ENCODE measurements at places on chromosomes 1 and 21.
A peak's percentile ranks its signal among the peaks of the same experiment; 100 is the strongest.

DNA sequence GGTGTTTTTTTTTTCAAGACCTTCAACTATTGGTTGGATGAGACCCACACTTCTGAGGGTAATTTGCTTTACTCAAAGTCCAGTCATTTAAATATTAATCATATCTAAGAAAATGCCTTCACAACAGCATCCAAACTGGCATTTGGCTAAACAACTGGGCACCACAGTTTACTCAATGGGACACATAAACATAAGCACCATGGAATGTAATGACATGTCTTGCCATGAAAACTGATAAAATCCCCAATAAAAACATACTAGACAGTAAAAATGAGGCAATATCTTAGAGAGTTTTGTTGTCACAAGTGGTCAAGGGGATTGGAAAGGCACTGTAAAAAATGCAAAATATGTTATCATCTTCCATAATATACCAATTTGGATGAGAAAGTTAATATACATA lies 838.8 kb upstream of the ADAMTS5 start:
- H3K36me3 ChIP-seq: no peaks in the 10 kb centered on the region
- no peak overlapping the region for H3K27ac ChIP-seq

DNA sequence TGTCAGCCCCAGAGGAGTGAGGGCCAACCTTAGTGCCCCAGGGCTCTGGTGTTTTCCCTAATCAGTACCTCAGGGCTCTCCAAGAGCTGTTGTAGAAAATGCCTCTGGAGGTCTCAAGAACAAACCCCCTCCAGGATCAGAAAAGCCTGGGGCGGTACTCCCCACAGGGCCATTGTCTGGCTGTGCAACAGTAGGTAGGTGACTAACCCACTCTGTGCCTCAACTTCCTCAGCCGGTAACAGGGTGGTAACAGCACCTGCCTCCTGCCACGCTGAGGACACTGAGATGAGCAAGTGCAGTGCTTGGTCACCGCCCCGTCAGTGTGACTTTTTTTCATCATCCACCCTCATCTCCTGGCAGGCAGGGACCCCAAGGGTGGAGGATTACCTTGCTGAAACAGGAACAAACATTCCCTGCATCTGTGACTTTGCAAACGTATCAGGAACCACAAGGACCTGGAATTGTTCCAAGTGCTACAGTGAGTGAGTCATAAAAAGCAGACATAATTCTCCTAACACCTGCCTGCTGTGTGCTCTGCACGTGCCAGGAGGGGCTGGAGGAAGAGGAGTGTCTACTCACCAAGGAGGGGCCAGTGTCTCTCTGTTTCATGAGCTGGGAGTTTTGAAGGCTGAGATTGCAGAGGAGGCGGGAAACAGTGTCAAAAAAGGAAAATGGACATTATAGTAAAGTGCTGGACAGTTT lies 440.8 kb downstream of the NPHP4 start:
- no peak overlapping the region for H3K4me3 ChIP-seq
- H3K36me3 ChIP-seq: no peaks in the 10 kb centered on the region
- no peaks in the 10 kb centered on the region for H3K4me1 ChIP-seq
- no peak for DNase-seq

- H3K27me3 ChIP-seq: peaks cover 11% of the 10 kb centered on the region
- peak within 1 kb of the TSS; percentile 92 for H3K27ac ChIP-seq
- H3K36me3 ChIP-seq: peaks cover 8% of the 10 kb centered on the region
- peak within 1 kb of the TSS; percentile 71 for H3K4me3 ChIP-seq
- DNase-seq: peak; percentile 92
These were observed at the start of gene SSU72 for GRCh38 chr1:1574721-1575537. TSS of gene SSU72 (minus strand) at chr1:1574863. CDS start at chr1:1574557, 306 bp downstream.

DNA sequence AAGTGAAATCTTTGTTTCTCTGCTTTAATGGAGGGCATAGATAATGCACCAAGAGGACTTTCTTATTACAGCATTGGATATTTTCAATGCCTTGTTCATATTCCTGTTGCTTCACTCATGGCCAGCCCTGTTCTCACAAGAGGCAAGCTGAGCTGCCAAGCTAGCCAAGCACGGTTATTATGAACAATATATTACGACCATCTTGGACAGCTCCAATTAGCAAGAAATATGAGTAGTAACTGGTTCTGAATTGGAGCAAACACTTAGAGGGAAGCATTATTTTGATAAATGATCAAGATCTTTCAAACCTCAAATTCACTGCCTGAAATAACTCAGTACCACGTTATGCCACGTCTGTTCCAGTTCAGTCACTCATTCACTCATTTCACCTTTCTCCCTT lies 159.8 kb downstream of the SETD4 start:
- no peaks in the 10 kb centered on the region for H3K4me1 ChIP-seq
- H3K4me3 ChIP-seq: no peak overlapping the region
- no peak overlapping the region for H3K27ac ChIP-seq
- DNase-seq: no peak
- H3K27me3 ChIP-seq: peaks cover 5% of the 10 kb centered on the region

- H3K4me1 ChIP-seq: no peaks in the 10 kb centered on the region
- H3K27me3 ChIP-seq: no peaks in the 10 kb centered on the region
- DNase-seq: no peak
- H3K27ac ChIP-seq: no peak overlapping the region
These were observed 49.9 kb downstream of the LHX9 start for GRCh38 chr1:197967066-197967465.

DNA sequence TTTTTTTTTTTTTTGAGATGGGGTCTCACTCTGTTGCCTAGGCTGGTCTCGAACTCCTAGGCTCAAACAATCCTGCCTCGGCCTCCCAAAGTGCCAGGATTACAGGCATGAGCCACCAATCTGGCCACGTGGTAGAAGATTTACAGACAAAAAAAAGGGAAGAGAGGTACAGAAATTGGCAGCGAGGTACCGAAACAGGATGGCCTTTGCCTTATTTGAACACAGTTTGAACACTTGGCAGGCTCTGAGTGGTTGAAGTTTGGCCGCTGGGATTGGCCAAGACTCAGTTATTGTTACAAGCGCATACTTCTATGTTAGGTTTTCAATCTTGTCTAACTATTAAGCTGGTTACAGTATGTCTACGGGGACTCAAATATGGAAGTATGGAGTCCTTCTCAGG lies 6.2 kb upstream of the AADACL4 start:
- no peak overlapping the region for H3K4me3 ChIP-seq
- H3K36me3 ChIP-seq: no peaks in the 10 kb centered on the region
- H3K27ac ChIP-seq: no peak overlapping the region
- H3K4me1 ChIP-seq: peaks cover 3% of the 10 kb centered on the region
- H3K27me3 ChIP-seq: peaks cover 7% of the 10 kb centered on the region

DNA sequence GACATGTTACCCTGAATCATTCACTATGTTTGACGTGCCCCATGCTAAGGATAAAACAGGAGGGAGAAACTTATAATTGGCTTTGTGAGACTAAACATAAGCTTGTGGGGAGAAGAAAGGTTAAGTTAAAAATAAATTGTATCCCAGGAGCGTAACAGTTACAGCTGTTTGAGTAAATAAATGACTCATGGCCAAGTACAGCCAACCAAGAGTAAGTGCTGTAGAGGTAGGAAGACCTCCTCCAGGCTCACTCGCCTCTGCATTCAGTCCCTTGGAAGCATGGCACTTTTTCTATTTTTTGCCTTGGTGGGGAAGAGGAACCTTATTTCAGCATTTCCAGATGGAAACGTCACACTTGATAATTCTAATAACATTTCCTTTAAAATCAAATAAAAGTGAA lies 116.5 kb downstream of the ZP4 start:
- H3K4me3 ChIP-seq: no peak overlapping the region
- no peak overlapping the region for H3K27ac ChIP-seq
- H3K36me3 ChIP-seq: no peaks in the 10 kb centered on the region
- DNase-seq: no peak
- no peaks in the 10 kb centered on the region for H3K27me3 ChIP-seq

DNA sequence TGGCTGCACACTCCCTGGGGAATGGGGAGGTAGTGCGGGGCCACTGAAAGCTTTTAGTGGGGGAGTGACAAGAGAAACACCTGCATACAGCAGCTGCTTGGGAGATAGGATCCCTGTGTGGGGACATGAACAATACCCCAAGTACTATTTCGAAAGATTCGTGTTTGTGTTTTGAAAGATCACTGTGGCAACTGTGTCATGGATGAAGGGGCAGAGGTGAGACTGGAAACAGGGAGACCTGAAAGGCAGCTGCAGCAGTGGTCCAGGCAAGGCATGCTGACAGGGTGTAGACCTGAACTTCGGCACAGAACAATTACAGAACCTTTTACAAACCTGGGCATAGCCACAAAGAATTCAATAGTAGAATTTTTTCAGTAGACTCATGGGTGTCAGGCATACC lies 32.9 kb downstream of the TENT5C start:
- no peak for DNase-seq
- no peaks in the 10 kb centered on the region for H3K4me1 ChIP-seq
- no peaks in the 10 kb centered on the region for H3K36me3 ChIP-seq
- no peak overlapping the region for H3K4me3 ChIP-seq
- H3K27me3 ChIP-seq: no peaks in the 10 kb centered on the region

DNA sequence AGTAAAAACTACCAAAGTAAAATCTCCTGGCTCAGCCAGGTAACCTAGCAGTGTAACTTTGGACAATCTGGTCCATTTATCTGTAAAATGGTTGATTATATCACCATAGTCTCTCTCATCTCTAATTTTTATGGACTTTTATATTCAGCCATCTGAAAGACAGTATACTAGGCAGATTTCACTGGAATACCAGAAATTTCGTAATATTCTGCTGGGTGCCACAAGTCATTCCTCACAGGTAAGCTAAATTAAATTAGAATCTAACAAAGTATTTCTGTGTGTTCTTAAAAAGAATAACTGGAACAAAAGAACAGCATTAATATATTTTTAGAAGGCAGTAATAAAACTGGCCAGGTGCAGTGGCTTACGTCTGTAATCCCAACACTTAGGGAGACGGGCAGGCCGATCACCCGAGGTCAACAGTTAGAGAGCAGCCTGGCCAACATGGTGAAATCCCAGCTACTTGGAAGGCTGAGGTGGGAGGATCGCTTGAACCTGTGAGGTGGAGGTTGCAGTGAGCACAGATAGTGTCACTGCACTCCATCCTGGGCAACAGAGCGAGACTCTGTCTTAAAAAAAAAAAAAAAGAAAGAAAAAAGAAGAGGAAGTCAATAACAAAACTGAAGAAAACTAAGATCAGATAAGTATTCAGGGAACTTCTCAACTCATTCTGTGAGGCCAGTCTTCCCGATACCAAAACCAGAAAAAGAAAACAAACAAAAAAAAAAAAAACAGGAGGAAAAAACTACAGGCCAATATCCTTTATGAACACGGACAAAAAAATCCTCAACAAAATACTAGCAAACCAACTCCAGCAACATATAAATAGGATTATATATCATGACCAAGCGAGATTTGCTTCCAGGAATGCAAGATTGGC lies 35.9 kb downstream of the PIK3R3 start:
- no peak overlapping the region for H3K27ac ChIP-seq
- no peaks in the 10 kb centered on the region for H3K27me3 ChIP-seq
- H3K4me3 ChIP-seq: no peak overlapping the region
- DNase-seq: no peak

- no peak overlapping the region for H3K27ac ChIP-seq
- no peaks in the 10 kb centered on the region for H3K27me3 ChIP-seq
- peak; percentile 84 for DNase-seq
- no peaks in the 10 kb centered on the region for H3K36me3 ChIP-seq
- H3K4me3 ChIP-seq: no peak overlapping the region
These were observed 358.5 kb downstream of the GPATCH2 start for GRCh38 chr1:217272385-217272784.

DNA sequence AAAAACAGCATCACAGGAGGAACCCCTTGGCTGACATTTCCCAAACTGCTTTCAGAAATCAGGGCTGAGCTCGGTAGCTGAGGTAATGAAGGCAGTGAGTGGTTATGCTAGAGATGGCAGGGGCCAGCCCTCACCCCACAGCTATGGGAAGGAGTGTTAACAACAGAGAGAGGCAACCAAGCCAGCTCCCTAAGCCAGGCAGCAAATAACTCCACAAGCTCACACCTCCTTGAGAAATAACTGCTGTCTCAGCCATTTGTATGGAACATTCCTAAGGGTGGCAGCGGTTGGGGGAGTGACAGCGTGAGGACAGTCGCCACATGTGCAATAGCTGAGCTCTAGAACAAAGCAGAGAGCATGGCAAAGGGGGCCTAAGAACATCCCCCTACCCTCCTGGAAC lies 42.6 kb downstream of the LMX1A start:
- no peaks in the 10 kb centered on the region for H3K27me3 ChIP-seq
- H3K4me3 ChIP-seq: no peak overlapping the region
- no peaks in the 10 kb centered on the region for H3K36me3 ChIP-seq
- H3K4me1 ChIP-seq: no peaks in the 10 kb centered on the region
- H3K27ac ChIP-seq: no peak overlapping the region

DNA sequence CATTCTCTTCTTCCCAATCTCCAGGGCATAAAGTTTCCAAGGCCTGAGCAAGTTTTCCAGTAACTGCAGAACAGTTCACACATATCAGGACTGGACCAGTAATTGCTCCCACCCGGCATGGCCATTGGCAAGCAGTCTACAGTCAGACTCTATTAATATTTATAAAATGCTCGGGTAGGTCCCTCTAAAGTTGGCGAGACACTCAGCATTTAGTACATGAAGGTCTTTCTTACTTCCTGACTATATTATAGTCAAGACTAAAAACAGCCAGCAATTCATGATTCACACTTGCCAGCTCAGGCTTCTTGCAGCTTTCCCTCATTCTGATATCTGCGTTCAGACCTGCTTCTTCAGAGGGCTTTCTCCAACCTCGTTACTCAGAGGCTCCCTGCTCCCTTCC lies 25.4 kb downstream of the GADD45A start:
- peaks cover 12% of the 10 kb centered on the region for H3K36me3 ChIP-seq
- H3K4me3 ChIP-seq: no peak overlapping the region
- DNase-seq: peak; percentile 84
- H3K27me3 ChIP-seq: no peaks in the 10 kb centered on the region
- peak overlapping the region; percentile 49 for H3K27ac ChIP-seq
- peaks cover 40% of the 10 kb centered on the region for H3K4me1 ChIP-seq

- H3K36me3 ChIP-seq: no peaks in the 10 kb centered on the region
- no peak overlapping the region for H3K27ac ChIP-seq
These were observed 49.9 kb downstream of the WNT9A start for GRCh38 chr1:227897704-227898438.

DNA sequence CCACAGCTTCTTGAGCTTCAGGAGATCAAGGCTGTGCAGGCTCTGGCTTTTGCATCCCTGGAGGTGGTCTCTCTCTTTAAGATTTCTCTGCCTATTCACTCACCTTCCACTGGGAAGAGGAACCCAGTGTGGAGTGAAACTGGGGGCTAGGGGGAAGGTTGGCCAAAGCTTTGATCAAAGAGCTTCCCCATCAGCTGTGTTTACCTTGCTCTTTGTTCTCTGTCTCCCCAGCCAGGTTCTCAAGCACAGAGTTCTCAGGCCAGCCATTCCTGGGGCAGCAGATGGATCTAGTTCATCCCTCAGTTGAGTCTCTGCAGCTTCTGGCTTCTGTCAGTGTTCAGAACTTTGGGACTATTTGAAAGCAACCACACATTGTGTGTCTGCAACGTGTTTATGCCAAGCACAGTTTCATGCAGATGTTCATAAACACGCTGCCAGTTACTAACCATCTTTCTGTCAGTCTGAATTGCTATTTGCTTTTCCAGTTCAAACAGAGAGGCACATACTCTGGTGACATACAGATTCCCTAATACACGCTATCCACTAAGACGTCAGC lies 17.2 kb upstream of the MRPS14 start:
- H3K4me1 ChIP-seq: no peaks in the 10 kb centered on the region
- H3K27me3 ChIP-seq: peaks cover 6% of the 10 kb centered on the region
- no peak for DNase-seq
- no peaks in the 10 kb centered on the region for H3K36me3 ChIP-seq

- DNase-seq: no peak
- no peak overlapping the region for H3K4me3 ChIP-seq
- no peak overlapping the region for H3K27ac ChIP-seq
- no peaks in the 10 kb centered on the region for H3K36me3 ChIP-seq
- no peaks in the 10 kb centered on the region for H3K27me3 ChIP-seq
These were observed 163.3 kb downstream of the ETS2 start for GRCh38 chr21:38968887-38969543.

- H3K27me3 ChIP-seq: peaks cover 6% of the 10 kb centered on the region
- DNase-seq: no peak
- H3K4me1 ChIP-seq: no peaks in the 10 kb centered on the region
These were observed 936 bp upstream of the NCAM2 start for GRCh38 chr21:20997311-20997635.
